ENCODE measurements at places on chromosomes 16 and 17.

GRCh38 chr17:42982266-42982665 lies 1.9 kb downstream of the RUNDC1 start:
- DNase-seq: no peak

DNA sequence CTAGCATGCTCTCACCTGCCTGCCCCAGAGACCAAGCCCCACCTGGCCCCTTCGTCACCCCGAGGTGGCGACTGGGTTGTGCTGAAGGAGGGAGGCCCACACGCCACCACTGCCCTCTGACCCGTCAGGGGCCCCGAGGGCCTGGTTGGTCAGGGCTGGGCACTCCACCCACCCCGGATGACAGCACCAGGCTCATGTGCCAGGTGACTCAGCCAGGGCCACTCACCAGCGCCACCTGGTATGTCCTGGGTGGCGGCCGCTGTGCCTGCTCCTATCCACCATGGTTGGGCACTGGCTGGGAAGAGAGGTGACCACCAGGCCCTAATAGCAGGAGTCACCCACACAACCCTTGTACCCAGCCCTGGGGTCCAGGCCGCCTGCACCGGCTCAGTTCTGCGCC lies 68.9 kb downstream of the JPH3 start:
- DNase-seq: no peak

GRCh38 chr17:75693500-75694481 lies 26.7 kb downstream of the SAP30BP start:
- no peak for DNase-seq

DNA sequence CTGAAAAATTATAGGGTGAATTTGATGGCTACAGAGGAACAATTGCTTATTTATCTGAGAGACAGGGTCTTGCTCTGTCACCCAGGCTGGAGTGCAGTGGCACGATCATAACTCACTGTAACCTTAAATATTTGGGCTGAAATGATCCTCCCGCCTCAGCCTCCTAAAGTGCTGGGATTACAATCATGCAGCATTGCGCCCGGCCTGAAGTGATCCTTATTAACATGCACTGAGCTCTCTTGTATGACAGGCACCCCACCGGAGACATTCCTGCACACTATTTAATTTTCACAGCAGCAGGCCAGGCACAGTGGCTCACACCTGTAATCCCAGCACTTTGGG lies 77.7 kb downstream of the CNGB1 start:
- no peak for DNase-seq

GRCh38 chr16:847151-847550 lies 46.6 kb upstream of the GNG13 start:
- no peak for DNase-seq

DNA sequence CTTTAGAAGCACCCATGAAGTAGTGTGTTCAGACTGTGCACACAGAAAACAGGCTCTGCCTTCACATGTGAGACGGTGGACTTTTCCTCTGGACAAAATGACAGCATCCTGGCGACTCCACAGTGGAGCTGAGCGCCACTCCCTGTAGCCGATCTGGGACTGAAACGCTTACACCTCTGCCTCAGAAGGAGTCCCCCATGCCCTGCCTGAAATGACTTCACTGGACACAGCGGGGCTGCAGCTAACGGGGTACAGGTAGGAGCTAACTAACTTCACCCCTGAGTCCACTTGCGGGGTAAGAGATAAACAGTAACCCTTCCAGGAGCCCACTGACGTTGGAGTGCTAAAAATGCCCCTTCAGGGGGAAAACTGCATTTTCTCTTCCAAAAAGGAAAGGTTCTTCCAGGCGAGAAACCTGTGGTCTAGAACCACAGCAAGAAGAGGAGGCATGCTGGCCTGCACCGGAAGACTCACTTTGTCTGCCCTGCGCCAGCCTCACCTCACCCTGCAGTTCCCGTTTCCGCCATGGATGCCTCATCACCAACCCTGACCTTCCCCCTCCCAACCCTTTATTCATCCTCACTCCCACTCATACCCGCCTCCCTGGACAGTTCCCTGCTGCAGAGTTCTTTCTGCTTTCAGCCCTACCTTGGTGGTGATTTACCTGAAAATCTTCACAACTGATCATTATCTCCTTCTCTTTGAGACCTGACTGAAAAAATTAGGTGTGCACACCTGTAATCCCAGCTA lies 19.4 kb upstream of the ENDOV start:
- DNase-seq: no peak

DNA sequence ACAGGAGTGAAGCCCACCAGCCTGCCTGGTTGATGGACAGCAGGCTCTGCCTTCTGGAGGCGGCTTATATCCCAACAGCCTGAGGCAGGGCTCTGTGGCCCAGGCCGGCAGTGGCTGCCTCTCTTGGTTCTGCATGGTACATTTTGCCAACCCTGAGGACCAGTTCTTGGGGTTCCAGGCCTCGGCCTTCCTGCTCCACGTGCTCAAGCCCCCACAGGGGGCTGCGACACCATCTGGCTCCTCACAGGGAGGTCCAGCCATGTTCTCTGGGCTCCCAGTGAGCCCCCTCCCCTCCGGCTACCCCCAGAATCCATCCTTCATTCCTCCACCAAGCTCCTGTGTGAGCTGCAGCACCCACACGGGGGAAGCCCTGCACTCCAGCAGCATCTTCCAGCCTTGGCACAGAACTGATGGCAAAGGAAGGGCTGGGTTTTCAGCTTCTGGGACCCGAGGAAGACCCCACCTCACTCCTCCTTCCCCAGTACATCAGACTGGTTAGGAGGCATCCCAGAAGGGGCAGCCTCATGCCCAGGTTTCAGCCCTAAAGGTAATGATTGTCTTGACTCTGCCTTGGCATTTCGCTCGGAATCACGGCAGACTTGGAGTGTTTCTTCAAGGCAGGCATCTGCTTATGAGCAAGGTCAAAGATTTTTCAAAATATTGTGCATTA lies 231.2 kb downstream of the CPPED1 start:
- DNase-seq: no peak

DNA sequence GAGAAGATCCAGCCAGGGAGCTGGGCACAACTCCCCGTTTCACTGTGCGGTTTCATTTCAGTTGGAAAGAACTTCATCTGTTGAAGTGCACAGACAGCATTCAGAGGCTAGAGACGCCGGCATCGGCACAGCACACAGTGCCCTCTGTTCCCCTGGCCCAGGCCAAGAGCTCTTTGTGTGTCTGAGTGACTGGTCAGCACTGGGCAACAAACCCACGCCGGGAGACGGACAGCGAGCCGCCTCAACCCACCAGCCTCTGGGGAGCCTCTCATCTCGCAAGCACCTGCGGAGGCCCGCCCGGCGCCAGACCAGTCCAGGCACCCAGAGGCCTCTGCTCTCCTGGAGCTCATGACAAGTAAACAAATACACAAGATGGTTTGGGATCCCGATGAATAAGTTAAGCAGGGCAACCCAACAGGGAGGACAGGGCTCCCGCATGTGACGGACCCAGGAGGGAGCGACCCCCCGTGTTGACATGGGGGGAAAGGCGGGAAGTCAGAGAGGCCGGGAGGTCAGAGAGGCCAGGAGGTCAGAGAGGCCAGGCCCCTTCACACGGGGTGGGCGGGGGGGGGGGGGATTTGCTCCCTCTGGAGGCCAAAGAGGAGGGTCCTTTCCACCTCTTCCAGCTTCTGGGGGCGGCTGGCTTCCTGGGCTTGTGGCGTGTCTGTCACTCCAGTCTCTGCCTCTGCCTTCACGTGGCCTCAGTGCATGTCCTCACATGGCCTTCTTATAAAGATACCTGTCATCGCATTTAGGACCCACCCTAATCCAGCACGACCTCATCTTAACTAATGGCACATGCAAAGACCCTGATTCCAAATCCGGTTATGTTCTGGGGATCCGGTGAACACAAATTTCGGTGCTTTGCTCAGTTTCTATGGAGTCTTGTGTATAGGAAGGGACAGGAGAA lies 25.8 kb upstream of the KLHDC4 start:
- no peak for DNase-seq

DNA sequence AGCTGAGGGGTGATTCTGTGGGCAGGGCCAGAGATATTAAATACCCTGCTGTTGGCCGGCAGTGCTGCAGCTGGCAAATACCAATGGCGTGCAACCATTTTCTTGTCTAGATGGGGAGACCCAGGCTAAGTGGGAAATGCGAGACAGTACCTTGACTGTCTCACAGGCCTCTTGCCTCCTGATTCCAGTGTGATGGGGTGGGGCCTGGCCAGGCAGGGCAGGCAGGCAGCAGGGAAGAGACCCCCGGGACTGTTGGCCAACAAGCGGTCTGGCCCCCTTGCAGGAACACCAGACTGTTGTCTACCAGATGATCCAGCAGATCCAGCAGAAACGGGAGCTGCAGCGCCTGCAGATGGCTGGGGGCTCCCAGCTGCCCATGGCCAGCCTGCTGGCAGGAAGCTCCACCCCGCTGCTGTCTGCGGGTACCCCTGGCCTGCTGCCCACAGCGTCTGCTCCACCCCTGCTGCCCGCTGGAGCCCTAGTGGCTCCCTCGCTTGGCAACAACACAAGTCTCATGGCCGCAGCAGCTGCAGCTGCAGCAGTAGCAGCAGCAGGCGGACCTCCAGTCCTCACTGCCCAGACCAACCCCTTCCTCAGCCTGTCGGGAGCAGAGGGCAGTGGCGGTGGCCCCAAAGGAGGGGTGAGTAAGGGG lies 5.7 kb upstream of the CISD3 start:
- DNase-seq: no peak

- DNase-seq: no peak
Observed at GRCh38 chr17:1545618-1546017, 17.0 kb downstream of the PITPNA start.

GRCh38 chr17:75806822-75807500 lies 22.4 kb downstream of the UNK start:
- no peak for DNase-seq

DNA sequence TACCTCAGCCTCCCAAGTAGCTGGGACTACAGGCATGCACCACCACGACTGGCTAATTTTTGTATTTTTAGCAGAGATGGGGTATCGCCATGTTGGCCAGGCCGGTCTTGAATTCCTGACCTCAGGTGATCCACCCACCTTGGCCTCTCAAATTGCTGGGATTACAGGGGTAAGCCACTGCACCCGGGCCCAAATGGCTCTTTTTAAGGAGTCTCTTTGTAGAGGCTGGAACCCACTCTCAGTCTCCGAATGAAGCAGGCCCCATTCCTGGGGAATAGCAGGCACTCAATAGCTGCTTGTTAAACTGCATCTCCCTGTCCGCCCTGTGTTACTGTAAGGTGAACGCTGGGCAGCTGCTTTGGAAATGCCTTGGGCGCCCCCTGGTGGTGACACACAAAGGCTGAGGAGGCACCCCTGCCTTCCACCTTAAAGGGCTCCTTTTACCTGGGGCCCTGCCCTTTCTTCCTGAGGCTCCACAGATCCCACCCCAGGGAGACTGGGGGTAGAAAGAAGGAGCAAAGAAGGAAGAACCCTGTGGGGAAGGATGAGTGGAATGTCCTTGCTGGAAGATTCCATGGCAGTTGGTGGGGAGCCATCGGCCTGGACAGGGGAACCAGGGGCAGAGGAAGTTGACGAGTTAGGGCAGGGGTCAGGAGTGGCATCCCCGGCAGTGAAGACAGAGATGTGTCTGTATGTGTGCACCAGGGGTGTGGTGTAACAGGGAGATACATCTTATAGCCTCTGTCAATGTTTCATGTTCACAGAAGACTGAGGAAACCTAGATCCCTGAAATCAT lies 6.1 kb upstream of the SP2 start:
- peak; percentile 86 for DNase-seq

GRCh38 chr16:52446080-52446479 lies 100.9 kb downstream of the TOX3 start:
- DNase-seq: no peak

DNA sequence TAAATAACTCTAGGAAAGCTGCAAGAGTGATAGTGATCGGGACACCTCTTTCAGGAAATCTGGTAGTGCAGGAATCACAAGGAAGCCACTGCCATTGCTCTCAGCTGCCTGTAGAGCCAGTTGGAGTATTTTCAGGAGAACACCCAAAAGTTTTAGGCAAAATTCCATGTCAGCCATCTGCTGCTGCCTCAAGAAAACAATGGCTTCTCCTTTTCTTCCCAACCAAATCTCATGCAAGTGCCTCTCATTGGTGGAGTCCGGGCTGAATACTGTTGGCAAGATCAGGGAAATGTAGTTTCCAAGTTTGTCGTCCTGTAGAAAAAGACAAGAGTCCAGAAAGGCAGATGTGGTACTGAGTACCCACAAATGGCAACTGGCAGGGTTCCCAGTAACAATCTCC lies 54.9 kb upstream of the TANC2 start:
- DNase-seq: no peak

GRCh38 chr17:28365487-28365886 lies 488 bp upstream of the SEBOX start:
- DNase-seq: no peak

GRCh38 chr16:82016964-82017363 lies 5.7 kb upstream of the SDR42E1 start:
- DNase-seq: no peak

GRCh38 chr16:4550591-4550990 lies 5.5 kb upstream of the C16orf96 start:
- DNase-seq: no peak

GRCh38 chr16:48526958-48527331 lies 83.0 kb downstream of the N4BP1 start:
- DNase-seq: no peak

DNA sequence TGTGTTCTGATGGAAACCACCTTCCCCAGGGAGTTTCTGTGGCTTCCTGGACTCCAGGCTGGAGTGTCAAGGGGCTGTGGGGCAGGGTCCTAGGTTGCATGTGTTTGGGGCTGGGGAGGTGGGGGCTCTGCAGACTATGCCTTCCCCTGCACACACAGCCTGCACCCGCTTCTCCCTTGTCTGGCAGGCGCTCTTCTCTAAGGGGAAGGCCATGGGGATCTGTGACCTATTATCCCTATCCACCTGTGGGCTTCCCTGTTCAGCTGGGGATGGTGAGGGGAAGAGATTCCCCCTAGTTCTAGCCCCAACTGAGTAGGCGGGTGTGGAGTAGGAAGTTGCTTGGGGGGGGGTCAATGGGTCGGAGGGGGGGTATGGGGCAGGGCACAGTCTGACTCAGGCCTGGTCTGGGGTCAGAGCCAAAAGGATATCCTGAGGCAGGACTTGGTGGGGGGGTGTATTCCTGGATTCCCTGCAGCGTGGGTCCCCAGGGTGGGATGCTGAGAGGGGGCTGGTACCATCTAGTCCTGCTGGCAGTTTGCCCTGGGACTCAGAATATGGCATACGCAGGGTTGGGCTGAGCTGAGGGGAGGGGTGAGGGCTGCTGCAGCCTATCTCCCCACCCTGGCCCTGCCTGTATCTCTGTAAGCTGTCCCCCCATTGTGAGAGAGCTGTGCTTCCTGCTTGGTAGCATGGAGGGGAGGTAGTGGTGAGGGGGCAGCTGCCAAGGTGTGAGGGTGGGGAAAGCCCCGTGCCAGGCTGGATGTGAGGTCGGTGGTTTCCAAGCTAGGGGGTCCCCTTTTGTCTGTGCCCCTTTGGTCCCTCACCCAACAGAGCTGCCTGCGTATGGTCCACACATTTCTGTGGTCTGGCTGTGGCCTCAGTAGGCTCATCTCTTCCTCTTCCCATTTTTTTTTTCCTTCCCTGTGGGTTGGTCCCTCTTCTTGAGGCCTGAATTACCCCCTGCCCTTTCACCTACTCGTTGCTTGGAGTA lies 14.7 kb downstream of the RARA start:
- peak; percentile 62 for DNase-seq

GRCh38 chr17:30308406-30308805 lies 16.7 kb upstream of the BLMH start:
- no peak for DNase-seq

GRCh38 chr17:951325-952132 lies 28.0 kb downstream of the NXN start:
- no peak for DNase-seq
